ENCODE measurements at places on chromosomes 7 and 10.

DNA sequence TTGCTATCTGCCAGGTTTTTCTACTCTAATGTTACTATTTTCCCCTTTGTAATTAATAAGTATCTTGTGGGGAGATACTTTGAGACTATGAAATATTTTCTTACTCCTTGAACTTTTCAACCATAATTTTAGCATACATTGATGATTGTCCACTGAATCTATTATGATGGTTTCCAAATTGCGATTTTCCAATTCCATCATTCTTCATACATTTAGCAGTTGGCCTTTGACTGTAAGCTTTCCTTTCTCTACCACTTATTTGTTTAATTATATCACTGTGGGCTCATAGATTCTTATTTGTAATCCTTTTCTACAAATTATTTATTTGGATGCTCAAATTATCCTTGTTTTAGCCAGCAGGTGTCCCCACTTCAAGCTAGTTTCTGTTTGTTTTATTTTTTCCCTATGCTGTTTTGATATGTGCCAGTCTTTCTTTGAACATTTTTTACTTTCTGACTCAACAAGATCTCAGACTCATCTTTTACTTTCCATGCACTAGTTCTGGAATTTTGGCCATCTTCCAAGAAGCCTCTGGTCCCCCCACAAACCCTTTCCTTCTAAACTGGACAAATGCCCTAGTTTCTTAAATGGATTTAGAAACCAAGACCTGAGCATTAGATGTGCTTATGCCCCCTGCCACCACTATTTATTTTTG, 11.4 kb upstream of the MRPS16 start:
- DNase-seq: no peak

DNA sequence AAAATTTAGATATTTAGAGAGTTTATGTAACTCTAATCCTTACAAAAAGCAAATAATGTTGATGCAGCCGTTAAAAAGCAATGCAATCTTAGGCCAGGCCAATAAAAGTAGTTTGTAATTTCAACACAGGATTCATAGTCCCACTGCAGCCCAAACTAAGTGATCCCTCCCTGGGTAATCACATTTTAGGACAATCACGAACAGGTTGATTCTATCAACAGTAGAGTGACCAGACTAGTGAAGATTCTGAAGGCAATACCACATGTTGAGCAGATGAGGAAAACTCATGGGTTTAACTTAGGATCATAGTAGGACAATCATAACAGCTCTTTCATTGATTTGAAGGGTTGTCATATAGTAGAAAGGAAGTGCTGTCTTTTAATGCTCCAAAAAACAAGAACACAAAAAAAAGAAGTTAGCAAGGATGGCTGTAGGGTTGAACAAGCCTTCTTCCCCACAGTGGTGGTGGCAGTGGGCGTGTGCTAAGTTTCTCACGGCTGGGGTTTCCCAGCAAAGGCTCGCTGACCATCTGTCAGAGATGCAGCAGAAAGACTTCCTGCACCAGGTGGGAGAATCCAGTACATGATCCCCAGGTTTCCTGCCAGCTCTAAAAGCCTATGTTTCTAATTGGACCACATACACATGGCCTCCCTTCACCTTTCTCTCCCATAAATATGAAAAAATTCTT, 212.2 kb downstream of the CHRM2 start:
- DNase-seq: no peak

GRCh38 chr7:116805100-116805544, 57.3 kb upstream of the CAPZA2 start:
- no peak for DNase-seq

DNA sequence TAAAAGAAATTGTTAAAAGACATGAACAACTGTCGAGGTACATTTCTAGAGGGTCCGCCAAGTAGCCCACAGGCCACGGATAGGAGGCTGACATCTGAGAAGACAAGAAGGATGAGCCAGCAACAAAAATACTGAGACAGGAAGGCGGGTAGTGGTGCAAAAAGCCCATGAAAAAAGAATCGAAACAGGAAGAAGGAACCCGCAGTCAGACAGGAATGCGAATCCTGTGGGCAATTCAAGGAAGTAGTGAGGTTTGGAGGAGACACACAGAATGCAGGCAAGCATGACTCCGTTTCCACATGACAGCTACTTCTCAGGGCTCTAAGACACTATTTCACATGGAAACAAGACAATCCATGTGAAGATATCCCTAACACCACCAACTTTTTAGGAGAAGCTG, 125.2 kb downstream of the DOCK4 start:
- DNase-seq: no peak

- no peak for DNase-seq
Measured at GRCh38 chr10:131145756-131146155, 165.8 kb downstream of the TCERG1L start.

- DNase-seq: no peak
Measured at GRCh38 chr7:128727239-128727638, 11.9 kb upstream of the CALU start.

GRCh38 chr7:36372156-36372555, 17.5 kb upstream of the ANLN start:
- no peak for DNase-seq

DNA sequence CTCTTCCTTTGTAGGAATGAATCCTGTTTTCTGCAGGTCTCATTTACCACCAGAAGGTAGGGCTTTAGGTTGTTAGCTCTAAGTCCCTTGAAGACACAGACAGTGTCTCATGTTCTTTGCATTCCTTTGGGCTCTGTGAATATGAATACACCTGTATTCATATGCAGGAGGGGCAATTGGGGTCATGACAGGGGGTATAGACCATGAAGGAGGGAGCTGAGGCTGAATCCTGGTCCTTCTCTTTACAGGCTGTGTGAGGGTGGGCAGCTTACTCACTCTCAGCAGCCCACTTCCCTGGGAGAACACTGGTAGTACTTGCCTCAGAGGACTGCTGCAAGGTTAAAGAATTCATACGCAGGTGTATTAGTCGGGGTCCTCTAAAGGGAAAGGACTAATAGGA, 267.2 kb upstream of the MGMT start:
- no peak for DNase-seq

- no peak for DNase-seq
Measured at GRCh38 chr10:6153845-6154244, 48.9 kb upstream of the PFKFB3 start.

- no peak for DNase-seq
Measured at GRCh38 chr7:36736899-36737211, 12.6 kb upstream of the AOAH start.

- no peak for DNase-seq
Measured at GRCh38 chr10:130745251-130745650, 566.3 kb downstream of the TCERG1L start.

DNA sequence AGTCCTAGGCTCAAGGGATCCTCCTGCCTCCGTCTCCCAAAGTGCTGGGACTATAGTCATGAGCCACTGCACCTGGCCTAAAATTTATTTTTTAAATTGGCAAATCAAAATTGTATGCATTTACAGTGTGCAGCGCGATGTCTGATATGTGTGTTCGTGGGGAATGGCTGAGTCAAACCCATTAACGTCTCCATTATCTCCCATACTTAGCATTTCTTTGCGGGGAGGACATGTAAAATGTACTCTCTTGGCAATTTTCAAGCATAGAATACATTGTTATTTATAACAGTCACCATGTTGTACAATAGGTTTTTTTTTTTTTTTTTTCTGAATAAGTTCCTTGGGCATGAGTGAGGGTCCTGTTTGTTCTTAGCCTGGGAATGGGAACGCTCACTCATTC, 3.8 kb downstream of the TMEM184A start:
- no peak for DNase-seq

GRCh38 chr7:73704640-73705550, 14.6 kb downstream of the STX1A start:
- DNase-seq: no peak

DNA sequence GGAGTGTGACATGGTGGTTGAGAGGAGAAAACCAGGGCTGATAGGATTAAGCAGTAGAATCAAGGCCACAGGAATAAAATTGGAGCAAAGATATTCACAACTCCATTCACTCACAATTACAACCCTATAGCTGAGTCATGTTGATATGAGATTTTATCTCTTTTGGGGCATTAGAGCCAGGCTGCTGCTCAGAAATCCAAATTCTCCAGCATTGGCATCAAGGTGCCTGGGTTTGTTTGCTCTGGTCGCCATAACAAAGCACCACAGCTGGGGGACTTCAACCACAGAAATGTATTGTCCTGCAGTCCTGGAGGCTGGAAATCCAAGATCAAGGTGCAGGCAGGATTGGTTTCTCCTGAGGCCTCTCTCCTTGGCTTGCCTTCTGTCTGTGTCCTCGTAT, 52.5 kb upstream of the GRB10 start:
- DNase-seq: no peak

DNA sequence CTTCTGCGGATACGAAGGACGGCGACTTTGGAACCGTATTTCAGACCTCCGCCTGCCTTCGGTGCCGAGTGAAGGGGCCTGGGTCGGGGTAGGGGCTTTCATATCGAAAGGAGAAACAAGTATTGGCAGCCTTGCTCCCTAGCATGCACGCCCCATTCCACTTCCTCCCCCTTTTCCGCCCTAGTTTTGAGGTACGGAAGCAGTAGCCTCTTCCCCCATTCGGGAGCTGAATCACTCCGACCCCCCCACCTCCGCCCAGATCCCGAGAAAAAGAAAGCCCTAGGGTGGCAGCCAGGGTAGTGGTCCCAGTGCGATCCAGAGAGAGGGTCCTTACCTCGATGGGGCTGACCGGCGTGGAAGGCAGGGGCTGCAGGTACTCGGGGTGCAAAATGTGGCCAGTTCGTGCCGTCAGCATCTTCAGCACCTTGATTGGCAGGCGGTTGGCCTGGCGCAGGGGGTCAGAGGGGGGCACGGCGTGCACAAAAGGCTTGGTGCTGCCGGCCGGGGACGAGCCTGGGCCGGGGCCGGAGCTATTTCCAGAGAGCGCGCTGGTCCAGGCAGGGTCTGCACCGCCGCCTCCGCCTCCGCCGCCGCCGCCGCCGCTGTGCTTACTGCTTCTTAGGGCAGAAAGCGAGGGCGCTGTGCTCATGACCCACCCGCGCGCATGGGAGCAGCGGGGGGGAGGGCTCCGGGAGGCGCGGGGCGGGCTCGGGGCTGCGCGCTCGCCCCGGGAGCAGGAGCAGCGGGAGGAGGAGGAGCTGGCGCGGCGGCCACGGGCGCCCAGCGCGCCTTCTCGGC, 594 bp downstream of the ZNF503 start:
- no peak for DNase-seq

GRCh38 chr10:116720668-116721546, 21.5 kb downstream of the HSPA12A start:
- DNase-seq: no peak

- no peak for DNase-seq
Measured at GRCh38 chr10:87973635-87974034, 110.2 kb downstream of the PTEN start.

DNA sequence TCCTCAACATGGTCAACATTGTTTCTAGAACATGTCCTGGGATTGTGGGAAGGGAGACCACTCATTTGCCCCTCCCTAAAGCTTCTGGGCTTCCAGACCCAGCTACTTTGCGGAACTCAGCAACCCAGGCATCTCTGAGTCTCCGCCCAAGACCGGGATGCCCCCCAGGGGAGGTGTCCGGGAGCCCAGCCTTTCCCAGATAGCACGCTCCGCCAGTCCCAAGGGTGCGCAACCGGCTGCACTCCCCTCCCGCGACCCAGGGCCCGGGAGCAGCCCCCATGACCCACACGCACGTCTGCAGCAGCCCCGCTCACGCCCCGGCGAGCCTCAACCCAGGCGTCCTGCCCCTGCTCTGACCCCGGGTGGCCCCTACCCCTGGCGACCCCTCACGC, at the start of gene EPO:
TSS of gene EPO (plus strand) at position 190 of the 392 bp plus-strand sequence. CDS start 513 bp downstream, outside the sequence.
- no peak for DNase-seq

GRCh38 chr10:17616403-17617030, 657 bp downstream of the HACD1 start:
- peak; percentile 34 for DNase-seq

GRCh38 chr10:38076687-38077086, 17.4 kb upstream of the ZNF37A start:
- no peak for DNase-seq

- no peak for DNase-seq
Measured at GRCh38 chr10:112434988-112435619, 11.6 kb downstream of the ZDHHC6 start.

DNA sequence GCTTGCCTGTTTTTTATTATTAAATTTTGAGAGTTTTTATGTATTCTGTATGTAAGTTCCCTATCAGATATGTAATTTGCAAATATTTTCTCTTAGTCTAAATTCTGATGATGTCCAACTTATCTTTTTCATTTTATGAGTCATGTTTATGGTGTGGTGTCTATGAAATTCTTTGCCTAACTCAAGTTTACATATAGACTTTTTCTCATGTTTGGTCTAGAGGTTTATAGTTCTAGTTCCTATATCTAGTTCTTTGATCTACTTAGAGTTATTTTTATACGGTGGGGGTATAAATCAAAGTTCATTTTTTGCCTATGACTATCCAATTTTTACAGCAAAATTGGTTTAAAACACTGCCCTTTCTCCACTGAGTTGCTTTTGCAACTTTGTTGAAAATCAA, 26.3 kb upstream of the CCDC7 start:
- DNase-seq: no peak

GRCh38 chr7:133948588-133948987, 178.6 kb upstream of the LRGUK start:
- no peak for DNase-seq

- no peak for DNase-seq
Measured at GRCh38 chr10:71264345-71265200, 52.2 kb downstream of the UNC5B start.

GRCh38 chr7:51589111-51589510, 272.5 kb upstream of the COBL start:
- no peak for DNase-seq

DNA sequence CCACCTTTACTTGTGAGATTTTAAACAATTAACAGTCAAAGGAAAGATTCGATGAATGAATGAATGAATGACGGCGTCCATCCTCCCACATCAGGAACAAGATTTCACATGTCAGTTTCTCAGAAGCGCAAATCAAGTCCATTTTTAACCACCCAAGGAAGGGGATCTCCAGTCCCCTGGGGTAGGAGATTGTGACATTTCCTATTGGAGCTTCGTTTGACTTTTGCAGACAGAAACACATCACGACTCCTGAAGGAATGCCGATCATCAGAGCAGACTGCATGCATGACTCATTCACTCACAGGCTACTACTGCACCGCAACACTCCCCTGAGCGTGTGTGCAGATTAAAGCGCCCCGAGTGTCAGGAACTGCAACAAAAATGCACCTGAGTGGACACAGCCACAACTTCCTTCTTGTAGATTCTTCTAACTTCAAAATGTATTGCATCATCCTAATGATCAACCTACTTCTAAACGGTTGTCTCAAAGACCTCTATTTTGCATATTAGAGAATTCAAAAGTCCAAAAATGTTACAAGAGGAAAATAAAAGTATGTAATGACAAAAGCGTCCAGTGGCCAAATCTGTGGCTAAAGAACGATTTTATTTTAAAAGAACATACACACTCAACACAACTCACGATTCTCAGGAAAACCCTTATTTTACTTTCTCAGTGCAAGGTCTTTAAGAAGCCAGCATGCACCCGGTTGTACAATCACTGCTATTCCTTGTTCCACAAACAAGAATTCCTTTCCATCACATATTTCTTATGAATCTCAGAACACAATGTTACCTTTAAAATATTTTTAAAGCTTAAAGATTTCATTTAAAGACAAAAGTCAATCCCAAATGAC, 172.6 kb downstream of the FAM107B start:
- DNase-seq: no peak

- no peak for DNase-seq
Measured at GRCh38 chr7:83925860-83926259, 268.7 kb downstream of the SEMA3A start.

- no peak for DNase-seq
Measured at GRCh38 chr10:115931309-115931708, 341.7 kb downstream of the GFRA1 start.

- no peak for DNase-seq
Measured at GRCh38 chr10:12156367-12157123, 27.1 kb downstream of the SEC61A2 start.

GRCh38 chr10:124599588-124600050, 138.0 kb downstream of the LHPP start:
- DNase-seq: no peak

Measured in amygdala (tissue), 56 donors.